ENCODE measurements at places on chromosomes 2 and 18.

DNA sequence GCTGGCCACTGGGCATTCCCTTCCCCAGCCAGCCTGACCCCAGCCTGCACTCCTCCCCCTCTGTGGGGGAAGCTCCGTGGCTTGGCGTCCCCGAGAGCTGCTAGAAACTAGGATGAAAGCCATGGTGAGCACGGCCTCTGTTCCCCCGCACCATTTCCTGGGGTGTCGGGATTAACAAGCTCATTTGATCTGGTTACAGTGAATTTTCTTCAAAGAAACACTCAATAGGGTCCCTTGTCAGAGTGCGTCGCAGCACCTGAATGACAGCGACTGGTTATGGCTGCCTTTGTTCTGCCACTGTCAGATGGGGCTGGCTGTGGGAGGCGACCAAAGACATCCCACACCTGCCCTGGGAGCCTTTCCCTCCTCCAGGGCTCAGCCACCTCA is 7.7 kb upstream of the ALPI start:
- no peak for DNase-seq

DNA sequence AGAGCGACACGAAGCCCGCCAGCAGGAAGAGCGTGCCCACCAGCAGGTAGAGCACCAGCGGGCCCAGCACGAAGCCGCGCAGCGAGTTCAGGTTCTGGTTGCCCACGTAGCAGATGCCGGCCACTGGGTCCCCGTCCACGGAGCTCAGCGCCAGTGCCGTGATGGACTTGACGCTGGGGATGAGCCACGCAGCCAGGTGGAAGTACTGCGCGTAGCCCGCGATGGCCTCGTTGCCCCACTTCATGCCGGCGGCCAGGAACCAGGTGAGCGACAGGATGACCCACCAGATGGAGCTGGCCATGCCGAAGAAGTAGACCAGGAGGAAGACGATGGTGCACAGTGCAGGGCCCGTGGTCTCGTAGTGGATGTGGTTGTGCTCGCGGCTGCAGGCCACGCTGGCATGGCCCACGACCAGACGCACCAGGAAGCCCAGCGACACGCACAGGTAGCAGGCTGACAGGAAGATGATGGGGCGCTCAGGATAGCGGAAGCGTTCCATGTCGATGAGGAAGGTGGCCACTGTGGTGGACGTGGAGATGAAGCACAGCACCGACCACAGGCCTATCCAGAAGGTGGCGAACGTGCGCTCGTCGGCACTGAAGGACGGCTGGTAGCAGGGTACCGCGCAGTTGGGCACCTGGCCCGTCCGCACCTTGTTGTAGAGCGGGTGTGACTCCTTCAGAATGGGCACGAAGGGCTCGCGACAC is 2.1 kb downstream of the FZD5 start:
- peak; percentile 73 for DNase-seq

DNA sequence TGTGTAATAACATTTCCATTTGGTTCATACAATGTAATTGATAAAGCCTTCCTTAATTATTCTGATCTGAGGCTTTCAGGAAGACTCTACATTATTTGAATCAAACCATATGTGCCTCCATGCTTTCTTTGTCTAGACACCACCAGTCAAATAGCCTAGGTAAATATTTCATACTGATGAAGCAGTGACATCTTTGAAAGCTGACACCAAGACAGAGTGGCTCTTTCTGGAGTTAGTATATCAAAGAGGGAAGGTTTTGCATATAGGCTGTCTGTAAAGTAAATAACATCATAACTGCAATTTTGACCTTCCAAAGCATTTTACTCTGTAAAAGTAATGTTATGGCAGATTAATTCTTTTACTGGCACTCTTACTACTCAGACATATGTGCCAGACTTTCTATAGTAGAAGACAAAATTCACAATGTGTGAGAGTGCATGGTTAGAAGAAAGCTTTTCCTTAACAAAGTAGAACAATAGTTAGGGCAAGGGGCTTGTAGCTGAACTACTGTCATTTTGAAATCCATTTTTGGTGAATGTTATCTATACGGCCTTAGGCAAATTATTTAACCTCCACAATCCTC is 177.3 kb downstream of the ERBB4 start:
- no peak for DNase-seq

DNA sequence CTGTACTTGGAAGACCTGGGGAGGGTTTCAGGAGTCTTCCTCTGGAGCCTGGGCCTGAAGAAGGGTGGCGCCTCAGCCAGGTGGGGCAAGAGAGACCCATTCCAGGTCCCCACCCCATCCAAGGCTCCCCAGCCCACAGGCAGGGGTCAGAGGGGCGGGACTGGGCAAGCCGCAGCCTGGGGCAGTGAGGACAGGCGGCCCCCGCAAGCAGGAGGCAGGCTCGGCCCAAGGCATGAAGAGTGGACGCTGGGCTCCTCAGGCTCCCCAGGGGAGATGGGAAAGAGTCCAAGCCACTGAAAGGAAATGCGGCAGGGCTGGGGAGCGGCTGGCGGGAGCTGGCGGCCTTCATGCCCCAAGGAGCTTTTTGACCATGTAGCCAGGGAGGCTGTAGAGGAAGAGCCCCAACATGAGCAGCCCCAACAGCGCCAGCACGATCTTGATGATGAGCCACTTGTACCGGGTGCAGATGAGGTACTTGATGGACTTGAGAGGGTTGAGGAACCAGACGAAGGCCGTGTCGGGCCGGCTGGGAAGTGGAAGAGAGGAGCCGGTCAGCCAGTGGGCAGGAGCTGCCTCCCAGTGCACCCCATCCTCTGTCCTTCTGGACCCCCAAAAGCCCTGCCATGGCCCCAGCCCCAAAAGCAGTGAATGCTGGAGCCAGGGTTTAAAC is 20.1 kb downstream of the OTOF start:
- DNase-seq = no peak

GRCh38 chr2:237943395-237944094 is 23.3 kb upstream of the UBE2F start:
- no peak for DNase-seq

GRCh38 chr2:190598621-190599020 is 50.3 kb upstream of the NAB1 start:
- no peak for DNase-seq

DNA sequence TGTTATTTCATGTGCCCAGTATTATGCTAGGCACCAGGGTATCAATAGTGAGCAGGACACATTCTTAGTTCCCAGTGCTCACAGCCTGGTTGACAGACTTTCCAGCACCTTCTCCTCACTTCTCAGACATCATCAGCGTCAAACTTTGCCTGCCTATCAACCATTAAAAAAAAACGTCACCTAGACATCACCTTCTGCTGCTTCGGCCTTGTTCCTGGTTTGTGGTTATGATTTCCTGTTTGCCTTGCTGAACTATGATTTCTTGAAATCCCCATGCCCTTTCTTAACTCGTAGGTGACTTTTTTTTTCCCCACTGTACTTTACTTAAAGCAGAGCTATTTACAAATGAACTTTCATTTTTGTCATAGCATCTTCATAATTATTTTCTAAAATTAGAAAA is 60.4 kb upstream of the NABP1 start:
- DNase-seq = no peak

GRCh38 chr2:199460101-199460671 is 2.4 kb upstream of the SATB2 start:
- DNase-seq = no peak

DNA sequence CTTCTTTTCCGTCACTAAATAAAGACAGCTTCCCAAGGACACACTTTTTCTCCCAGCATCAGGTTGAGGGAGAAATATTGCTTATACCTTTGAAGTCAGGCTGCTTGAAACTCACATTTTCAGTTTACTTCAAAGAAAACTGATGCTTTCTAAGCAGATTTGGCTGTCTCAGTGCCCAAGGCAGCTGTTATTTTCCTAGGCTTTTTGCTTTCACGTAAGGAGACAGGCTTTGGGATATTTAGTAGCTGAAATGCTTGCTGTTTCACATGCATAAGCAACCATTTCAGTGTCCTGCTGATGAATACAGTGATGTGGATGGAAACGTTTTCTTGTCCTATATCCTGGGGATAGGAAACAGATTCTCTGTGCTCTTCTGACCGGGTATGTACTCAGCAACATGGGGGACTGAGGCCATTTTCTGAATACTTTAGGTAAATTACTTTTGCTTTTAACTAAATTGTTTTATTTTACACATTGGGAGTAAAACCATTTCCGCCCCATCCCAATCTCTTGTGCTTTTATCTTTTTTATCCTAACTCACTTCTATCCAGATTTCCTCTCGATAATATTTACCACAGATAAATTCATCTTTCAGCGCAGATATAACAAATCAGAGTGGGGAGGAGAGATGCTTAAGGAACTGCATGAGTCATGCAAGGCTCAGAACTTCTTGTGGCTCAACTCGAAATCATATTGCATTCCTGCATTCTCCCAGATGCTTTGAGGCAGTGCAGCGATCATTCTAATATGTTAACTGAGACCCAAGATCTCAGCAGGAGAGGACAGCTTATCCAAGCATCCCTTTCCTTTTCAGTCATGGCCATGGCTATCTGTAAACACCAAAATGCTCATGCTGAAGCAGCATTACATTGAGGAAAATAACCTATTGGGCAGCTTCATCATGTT is 22.2 kb downstream of the GALR1 start:
- no peak for DNase-seq

Measured in HuH-7 (cell line).